ENCODE measurements at places on chromosomes 4 and X.
A peak's percentile ranks its signal among the peaks of the same experiment; 100 is the strongest.

GRCh38 chrX:130801901-130802300, 101.1 kb downstream of the ENOX2 start:
- no peak for DNase-seq

- DNase-seq = no peak
Measured at GRCh38 chr4:8819019-8819418, 52.6 kb downstream of the HMX1 start.

DNA sequence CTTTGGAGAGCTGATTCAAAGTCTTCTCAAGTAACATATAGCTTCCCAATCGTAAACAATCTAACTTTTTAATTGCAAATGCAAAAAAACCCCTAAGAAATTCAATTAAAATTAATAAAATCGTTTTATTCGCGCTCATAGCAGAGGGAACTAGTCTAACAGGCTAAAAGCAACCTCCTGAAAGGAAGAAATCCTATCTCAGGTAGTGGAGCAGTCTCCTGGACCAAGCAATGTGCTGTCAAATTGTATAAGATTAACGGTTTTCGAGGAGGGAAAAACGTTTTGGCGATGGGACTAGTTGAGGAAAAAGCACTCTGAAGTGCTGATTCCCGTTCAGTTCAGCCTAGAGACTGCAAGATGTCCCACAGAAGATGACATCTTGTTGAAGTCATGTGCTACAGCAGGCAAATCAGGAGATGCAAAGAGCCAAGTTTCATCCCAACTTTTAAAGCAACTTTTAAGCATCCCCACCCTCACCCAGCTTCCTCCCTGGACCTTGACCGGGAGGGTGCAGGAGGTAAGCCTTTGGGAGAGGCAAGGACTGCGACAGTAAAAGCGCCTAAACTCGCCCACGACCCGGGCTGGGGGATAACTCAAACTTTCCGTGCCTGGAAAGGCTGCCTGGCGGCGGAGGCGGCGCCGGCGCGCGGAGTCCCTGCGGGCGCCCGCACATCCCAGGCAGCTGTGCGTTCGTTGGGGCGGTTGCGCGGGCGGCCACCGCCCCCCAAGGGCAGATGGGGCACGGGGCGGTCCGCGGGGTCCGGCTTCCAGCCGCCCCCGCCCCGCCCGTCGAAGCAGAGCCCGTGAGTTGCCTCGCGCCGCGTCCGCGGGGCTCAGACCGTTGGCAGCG, 784 bp downstream of the MAP7D3 start:
- peak; percentile 7 for DNase-seq

DNA sequence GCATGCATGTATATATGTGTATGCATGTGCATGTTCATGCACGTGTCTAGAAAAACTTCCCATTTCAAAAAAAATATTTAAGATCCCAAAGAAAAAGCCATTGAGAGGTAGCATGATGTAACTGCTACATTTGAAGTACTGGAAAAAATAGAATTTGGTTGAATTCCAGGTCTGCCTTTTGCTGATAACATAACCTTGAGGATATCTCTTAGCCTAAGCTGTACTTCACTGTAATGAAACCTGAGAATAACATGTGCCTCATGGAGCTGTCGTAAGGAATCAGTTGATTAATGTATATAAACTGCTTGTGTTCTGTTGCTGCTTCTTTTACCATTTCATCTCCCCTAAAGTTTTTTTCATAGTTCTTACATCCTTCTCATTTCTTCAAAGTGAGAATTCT, 351.8 kb downstream of the GRIA2 start:
- no peak for DNase-seq

- peak; percentile 51 for DNase-seq
Measured at GRCh38 chr4:26028793-26029567, 115.0 kb downstream of the SMIM20 start.

DNA sequence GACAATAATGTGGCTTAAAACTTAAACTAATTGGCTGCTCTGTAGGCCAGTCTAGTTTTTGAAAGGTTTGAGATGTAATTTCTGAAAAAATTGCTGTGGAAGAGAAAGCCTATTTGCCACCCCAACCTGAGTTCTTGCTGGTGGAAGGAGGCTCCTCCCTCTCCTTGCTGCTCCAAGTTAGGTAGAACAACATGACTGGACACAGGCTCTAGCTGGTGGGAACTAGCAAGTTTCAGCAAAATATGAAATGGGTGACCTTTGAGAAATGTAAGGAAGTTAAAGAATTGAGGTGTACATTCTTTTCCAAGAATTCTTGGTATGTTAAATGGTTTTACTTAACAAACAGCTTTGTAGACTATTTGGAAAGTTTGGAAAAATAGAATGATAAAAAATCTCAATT, 8.0 kb downstream of the RPL34 start:
- DNase-seq = no peak

GRCh38 chrX:131729295-131729694, 185.4 kb downstream of the OR13H1 start:
- no peak for DNase-seq

GRCh38 chr4:4599481-4600275, 57.8 kb upstream of the STX18 start:
- no peak for DNase-seq

- no peak for DNase-seq
Measured at GRCh38 chr4:74304095-74304625, 4.1 kb upstream of the EPGN start.

DNA sequence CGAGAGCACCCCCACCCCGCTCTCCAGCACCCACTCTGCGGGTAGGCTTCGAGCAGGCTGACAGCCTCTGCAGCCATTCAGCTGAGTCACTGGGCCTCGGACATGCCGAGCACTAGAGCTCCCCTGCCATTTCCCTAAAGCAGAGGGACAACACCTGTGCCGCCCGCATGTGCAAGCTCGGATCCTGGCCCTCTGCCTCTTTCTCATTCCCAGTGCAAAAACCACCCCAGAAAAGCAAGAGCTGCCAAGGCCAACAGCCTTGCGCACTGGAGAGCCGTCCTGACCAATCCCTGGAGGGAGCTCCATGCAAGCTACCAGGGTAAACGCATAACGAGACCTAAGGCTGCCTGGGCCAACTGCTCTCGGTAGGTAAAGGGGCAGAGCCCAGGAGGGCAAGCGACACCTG, 5.3 kb downstream of the HCFC1 start:
- DNase-seq = no peak

DNA sequence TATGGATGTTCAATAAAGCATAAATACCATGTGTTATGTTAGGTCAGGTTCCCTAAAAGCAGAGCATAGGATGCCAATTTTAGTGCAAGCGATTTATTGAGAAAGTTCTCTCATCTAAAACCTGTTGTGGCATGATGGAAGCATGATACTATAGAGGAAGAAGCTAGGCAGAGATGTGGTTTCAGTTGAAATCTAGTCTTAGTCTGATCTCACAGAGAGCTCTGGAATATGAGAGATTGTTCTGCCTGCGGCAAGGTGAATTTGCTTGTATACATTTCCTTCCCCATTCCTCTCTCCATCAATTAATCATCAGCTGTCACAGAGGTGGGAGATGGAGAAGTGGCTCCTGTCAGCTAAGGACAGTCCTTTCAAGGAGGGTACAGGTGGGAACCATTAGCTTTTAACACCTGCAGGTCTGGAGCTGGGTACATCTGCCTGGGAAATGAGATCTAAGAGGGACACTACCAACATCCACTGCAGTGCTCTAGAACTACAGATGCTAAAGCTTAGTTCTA, 252.4 kb downstream of the CFAP299 start:
- DNase-seq = no peak

- no peak for DNase-seq
Measured at GRCh38 chr4:3237266-3237665, 11.7 kb upstream of the MSANTD1 start.

DNA sequence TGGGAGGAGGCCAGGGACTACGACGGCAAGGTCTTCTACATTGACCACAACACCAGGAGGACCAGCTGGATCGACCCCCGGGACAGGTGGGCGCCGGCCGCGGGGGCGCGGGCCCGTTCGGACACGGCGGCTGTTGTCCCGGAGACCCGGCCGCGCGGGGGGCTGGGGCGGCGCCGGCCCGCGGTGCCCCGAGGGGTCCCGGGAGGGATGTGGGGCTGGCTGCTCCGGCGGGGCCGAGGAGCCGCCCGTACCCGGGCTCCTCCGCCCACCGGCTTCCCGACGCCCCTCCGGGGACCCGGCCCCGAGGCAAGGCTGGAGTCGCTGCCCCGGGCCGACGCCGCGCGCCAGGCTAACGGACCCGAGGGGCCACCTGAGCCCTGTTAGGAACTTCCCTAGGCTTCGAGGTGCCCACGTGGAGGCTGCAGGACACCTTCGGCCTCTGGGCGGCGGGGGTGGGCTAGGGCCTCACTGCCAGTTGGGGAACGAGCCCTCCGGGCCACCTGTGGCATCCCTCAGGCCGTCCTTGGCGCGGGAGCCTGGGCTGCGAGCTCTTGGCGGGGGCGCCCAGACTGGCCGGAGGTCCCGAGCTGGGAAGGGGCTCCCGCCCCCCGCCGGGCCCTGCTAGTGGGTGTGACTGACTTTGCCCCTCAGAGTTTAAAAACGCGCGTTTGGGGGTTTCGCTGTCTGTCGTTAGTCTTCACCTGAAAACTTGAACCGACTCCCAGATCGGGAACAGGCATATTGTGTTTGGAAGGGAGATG, 660 bp downstream of the WWC2 start:
- no peak for DNase-seq

Data from CD4-positive, alpha-beta T cell treated with Interleukin-10 for 1 hour (primary cell).